Stimulated activated CD4-positive, alpha-beta T cell treated with anti-CD3 and anti-CD28 coated beads, Interleukin-4, amount 100 ng/mL, for 48 hours (primary cell): ENCODE measurements at places on chromosomes 3 and 15.
A peak's percentile ranks its signal among the peaks of the same experiment; 100 is the strongest.

GRCh38 chr15:76503121-76503520 is 166.5 kb downstream of the ISL2 start:
- DNase-seq = no peak

- peak; percentile 6 for DNase-seq
Measured at GRCh38 chr3:132006605-132007204, 28.1 kb downstream of the CPNE4 start.

DNA sequence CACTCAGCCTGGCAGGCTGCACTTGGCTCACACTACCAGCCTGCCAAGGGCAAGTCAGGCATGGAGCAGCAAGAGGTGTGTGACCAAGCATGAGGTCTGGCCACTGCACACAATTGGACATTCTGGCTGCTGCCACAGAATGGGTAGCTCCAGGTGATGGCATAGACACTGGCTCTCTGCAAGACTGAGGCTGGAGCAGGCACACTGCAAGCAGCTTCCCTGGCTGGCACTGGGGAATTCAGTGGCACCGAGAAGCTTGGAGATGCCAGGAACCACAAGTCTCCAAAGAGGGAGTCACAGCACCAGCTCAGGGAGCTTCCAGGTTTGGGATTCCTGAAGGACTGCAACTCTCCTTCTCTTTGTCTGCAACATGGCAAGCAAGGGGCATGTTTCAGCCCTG is 42.0 kb upstream of the KCNH8 start:
- DNase-seq = no peak

DNA sequence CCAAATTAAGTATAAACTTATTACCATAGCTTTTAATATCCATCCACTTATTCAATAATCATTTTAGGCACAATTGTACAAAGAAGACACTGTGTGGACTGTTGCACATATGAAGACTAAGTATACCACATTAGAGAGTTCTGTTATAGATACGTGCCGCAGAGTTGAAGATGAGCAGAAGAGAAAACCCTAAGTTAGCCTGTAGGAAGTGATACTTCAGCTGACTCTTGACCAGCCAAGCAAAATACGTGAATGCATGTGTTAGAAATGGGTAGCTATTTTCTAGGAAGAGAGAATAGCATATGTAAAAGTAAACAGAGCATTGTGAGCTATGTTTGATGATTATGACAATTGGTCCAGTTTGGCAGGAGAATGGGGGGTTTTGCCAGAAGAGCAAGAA is 272.0 kb upstream of the ATP11B start:
- DNase-seq = no peak

GRCh38 chr15:64895285-64896065 is 16.2 kb upstream of the ANKDD1A start:
- no peak for DNase-seq

GRCh38 chr3:2823031-2823430 is 287.1 kb downstream of the IL5RA start:
- DNase-seq = no peak

DNA sequence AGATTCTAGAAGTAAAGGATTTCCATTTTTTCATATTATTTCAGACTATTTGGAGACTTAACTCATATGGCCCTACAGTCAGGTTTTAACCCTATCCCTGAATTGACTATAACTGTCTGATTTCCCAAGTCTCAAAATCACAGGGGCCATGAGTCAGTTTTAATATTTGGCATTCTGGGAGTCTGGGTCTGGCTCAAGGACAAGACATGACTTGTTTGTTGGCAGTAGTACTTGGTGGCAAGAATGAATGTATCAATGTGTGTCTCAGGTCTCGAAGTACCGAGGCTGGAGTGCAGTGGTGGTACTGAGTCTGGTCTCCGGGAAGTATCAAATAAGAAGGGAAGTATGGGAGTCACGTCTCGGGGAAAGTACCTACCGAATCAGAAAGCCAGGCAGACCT is 10.8 kb downstream of the UMPS start:
- no peak for DNase-seq
